Stimulated activated CD8-positive, alpha-beta memory T cell treated with anti-CD3 and anti-CD28 coated beads, Interleukin-2, amount 100 ng/mL, for 48 hours (primary cell): ENCODE measurements at places on chromosomes 12 and 14.
A peak's percentile ranks its signal among the peaks of the same experiment; 100 is the strongest.

GRCh38 chr12:91417650-91418049 lies 235.0 kb upstream of the DCN start:
- DNase-seq = no peak

DNA sequence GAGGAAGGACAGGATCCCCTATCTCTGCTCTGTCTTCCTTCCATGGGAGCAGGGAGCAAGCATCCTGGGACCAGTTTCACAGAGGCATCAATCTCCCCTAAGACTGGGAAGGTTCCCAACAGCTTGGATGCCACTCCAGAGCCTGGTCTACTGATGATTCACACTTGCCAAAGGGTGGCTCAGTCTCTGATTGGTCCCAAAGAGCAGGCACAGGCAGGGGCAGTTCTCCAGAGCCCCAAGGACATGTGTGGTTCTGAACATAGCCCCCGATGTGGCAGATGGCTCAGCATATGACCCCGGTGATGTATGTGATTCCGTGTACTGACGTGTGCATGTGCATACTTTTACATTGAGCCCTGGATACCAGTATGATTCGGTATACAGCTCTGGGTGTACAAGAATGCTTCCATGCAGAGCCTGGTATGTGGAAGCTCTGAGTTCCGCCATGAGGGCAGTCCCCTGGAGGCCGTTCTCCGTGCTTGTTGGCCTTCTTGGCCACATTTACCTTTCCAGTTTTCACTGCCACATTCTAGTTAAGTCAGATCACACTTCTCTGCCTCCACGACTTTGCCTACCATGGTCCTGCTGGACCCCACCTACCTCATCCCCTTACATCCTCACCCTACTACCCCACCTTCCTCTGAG lies 21.2 kb downstream of the ITGA7 start:
- DNase-seq = no peak

- DNase-seq = no peak
These were observed 115.7 kb downstream of the IGF1 start for GRCh38 chr12:102364709-102365108.

- DNase-seq = no peak
These were observed 4.7 kb upstream of the KRT79 start for GRCh38 chr12:52838609-52839435.

DNA sequence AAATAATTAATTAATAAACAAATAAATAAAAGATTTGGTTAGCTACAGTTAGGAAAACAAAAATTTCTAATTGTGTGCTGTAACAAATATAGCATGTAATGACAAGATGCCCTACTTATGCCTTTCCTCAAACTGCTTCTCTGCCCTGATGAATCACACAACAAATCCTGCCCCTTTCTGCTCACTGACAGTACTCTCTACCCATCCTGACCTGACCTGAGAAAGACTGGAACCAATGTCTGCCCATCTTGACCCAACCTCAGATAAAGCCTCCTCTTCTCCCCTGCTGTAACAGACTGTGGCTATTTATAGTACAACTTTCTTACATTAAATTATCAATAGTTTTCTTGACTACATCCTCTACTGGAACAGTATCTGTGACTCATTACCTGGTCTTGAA lies 43.7 kb downstream of the PPP1R13B start:
- no peak for DNase-seq

DNA sequence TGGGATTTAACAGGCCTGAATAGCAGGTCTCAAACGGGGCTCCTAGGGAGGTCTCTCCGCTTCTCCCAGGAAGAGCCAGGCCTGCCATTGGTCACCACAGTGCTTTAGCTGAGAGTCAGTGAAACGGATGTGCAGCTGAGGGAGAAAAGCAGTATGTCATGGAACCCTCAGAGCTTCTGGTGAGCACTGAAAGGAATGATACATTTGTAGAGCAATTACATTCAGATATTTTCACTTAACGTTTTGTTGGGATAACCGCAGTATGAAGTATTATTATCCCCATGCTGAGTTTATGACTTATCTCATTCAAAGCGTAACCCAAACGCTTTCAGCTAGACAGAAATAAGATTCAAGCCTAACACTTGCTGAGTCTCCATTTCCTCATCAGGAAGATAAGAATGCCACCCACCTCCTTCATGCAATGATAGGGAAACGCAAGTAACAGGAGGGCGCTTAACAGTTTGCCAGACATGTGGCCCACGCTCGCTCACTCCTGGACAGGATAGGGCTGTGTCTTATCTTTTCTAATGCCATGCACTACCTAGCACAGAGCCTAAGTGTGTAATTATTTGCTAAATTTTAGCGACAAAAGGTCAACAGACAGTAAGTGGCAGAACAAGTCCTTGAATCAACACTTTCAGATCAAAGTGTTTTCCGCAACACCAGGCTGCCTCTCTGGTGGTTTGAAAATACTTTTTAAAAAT lies 28.2 kb downstream of the DAD1 start:
- DNase-seq = no peak

DNA sequence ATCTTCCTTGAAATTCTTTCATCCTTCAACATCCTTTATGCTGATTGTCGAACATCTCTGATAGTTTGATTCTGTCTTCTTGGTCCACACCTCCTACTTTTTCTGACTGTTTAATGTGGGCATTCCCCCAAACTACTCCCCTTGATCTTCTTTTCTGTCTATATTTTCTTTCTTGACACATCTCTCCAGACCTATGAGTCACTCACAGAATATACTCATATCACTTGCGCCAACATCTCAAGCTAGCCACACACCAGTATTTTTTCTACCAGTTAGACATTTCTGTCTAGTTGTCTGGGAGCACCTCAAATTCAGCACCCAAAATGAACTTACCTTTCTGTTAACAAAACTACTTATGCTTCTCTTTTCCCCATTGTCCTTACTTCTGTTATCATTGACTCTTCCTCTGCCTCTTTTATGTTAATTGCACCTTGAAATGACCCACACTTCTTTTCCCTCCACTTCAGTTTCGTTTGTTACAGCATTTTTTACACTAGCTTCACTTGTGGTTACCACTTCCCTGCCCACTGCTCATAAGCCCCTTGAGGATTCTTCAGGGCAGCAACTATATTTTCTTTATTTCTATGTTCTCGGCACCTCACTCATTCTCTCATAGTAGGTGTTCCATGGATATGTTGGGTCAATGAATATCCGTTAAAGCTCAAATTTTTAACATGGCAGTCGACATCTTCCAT lies 33.5 kb downstream of the TSHR start:
- DNase-seq = no peak

GRCh38 chr12:12714276-12715021 lies 2.7 kb upstream of the CDKN1B start:
- no peak for DNase-seq

GRCh38 chr12:124625867-124626675 lies 58.7 kb upstream of the NCOR2 start:
- DNase-seq = no peak

DNA sequence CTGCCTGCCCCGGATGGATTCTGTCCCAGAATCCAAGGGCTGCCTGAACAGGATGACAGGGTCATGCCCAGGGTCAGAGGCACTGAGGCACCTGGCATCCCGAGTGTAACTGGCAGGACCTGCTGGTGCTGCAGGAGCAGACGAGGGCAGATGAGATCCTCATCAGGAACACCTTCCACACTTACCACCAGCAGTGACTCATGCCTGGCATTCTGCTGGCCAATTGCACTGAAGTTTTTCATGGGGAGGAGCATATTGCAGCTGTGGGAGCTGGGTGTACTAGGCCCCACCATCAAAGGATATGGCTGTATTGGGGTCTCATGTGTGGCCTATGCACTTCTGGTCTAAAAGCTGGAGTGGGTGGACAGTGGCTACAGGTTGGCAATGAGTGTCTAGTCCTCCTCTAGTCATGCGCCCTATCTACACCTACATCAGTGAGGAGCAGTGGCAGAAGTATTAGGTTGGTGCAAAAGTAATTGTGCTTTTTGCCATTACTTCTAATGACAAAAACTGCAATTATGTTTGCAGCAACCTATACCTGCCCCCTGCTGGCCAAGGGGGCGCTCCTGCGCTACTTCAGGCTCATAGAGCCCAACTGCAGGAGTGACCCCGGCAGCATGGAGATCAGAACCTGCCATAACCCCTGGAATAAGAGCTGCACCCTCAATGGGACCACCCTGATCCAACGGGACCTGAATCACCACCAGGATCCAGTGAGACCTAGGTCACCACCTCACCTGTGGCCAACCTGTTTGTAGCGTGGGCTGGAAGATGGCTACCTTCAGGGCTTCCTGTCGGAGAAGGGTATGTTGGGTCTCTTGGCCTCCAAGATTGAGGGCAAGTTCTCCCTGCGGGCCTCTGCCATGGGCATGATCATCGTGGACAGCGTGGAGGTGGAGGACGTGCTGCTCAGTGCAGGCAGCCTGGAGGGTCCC lies 8.0 kb upstream of the C12orf42 start:
- DNase-seq = peak; percentile 30

DNA sequence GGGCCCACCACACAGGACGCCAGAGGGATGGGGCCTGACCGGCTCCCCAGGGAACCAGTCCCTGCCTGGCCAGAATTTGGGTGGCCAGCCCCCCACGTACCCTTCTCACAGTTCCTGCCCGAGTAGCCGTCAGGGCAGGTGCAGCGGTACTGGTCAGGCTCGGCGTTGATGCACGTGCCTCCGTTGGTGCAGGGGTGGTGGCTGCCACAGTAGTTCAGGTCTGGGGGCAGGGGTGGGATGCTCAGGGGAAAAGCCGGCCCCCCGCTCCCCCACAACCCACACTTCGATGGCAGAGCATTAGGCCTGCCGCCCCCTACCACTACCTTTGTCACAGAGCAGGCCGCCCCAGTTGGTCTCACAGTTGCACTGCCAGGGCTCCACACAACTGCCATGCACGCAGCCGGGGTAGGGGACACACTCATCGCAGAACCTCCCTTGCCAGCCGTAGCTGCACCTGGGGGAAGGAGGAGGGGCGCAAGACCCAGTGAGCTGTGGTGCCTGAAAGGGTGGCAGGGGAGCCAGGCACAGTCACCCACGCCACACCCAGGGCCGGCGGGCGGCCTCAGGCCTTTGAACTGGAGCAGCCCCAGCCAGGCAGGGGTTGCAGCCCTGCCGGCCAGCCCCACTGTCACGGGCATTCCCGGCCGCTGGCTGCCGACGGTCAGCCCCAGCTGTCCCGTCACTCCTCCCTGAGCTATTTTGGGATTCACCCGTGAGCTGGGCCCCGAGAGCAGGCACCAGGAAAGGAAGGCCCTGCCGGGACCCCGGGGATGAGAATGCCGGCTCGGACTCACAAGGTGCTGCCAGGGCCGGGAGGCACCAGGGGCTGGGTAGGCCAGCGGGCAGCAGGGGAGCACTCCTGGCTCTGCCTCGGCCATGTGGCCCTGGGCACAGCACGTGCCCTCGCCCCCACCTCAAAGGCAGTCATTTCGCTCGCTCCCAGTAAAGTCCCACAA lies 16.5 kb downstream of the JAG2 start:
- DNase-seq = no peak

DNA sequence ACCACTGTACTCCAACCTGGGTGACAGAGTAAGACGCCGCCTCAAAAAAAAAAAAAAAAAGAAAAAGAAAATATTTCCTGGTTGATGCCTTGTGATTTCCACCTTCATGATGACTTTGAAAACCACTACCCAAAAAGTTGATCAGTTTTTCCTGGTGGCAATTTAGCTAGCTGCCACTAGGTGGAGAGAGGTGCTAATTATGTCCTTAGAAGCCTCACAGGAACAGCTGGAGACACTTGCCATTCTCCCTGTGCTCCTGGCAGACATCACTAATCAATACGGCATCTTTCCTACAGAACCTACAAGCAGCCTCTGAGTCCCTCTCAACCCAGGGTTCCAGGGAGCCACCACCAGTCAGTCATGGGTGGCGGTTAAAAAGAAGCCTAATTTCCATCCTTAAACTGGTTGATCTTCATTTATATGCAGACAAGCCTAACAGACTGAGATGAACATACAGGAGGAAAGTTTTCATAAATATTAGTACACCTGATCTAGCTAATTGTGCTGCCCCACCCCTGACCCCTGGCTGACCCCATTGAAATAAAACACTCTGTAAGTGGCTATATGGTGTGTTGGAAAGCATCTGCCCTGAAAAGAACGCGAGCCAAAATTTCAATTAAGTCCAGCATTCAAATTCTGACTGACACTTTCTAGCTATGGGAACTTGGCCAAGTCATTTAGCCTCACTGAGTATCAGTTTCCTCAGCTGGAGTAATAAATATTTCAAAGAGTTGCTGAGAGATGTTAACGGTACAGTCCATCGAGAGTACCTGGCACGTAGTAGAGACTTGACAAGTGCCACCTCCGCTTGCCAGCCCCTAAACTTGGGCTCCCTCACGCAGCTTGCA lies 6.2 kb upstream of the OAS1 start:
- no peak for DNase-seq

DNA sequence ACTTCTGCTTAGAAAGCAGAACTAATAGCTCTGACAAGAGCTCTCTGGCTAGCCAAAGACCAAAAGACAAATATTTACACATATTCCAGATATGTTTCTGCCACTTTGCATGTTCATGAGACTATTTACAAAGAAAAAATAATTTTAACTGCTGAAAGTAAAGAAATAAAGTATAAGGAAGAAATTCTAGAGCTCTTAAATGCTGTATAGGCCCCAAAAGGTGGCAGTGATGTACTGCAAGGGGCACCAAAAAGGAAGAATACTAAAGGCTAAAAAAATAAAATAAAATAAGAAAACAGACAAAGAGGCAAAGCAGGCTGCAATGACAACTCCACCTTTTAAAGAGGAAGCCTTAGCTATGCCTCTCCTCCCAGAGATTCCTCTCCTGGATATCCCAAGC lies 23.0 kb downstream of the KLRK1 start:
- no peak for DNase-seq

DNA sequence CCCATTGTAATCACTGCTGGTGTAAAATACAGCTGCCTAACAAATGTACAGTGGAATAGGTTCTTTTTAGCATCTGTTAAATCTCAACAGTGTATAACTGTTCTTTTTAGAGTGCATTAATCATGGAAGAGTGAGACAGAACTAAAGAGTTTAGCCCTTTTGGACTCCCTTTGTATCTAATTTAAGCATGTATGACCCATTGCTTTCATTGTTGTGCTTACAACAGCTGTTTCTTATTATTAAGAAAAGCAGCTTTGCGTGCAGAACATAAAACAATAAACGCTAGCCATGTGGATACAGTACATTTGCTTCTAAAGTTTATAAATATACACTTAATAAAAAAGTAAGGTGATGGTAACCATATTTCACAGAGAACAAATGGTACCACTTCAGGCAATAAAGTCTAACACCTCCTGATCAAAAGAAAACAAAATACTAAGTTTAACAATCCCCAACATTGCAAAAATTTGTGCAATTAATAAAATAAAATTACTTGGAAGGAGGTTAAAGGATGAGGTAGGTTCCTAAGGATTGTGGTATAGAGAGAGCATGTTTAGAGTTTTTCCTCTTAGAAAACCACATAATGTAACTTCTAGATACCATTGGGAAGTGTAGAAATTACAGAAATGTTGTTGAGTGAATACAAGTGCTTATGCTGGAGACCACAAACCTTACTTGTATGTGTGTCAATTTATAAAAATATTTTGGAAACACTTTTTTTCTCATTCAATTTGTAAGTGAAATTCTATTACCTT lies 448.7 kb downstream of the SLC6A15 start:
- DNase-seq = no peak

DNA sequence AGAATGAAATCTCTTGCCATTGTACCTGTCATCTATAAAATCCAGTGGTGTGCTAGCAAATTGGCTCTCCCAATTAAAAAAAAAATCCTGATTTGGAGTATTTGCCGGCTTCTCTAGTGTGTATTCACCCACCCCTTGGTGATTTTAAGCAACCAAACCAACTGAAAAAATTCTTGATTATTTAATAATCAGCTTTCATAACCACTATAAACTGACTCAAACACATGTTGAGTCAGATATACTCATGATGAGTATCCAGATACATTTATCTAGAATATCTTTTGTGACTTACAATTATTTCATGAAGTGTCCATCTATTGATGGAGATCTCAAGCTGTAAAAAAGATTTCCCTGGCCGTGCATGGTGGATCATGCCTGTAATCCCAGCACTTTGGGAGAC lies 205.4 kb downstream of the RASSF9 start:
- no peak for DNase-seq
